CD4-positive, alpha-beta T cell treated with Interleukin-12 subunit alpha and Interleukin-12 subunit beta, for 1 hour (primary cell): ENCODE measurements at places on chromosomes 7 and 10.

DNA sequence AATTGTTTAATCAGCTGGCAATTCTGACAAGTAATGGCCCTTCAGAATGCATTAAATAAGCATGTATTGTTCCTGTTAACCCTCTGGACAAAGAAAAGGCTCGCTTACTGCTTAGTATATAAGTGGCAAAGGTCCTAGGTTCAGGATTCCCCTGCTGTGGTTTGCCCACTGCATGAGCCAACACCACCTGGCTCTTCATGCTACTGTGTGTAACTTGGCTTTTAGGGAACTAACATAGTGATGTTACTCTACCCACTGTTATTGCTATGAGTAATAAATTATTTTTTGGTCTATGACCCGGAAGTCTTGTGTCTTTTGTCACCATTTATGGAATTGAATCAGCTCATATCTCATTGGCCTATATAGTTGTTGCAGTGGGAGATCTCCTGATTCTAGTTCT, 791.7 kb upstream of the PHF14 start:
- DNase-seq: no peak

- DNase-seq: no peak
Measured at GRCh38 chr7:158733220-158733519, 28.6 kb upstream of the NCAPG2 start.

GRCh38 chr10:125118011-125118611, 42.3 kb downstream of the CTBP2 start:
- DNase-seq: no peak

- DNase-seq: no peak
Measured at GRCh38 chr7:42987648-42988214, 55.6 kb downstream of the MRPL32 start.

- DNase-seq: no peak
Measured at GRCh38 chr10:88006261-88006660, 142.8 kb downstream of the PTEN start.

DNA sequence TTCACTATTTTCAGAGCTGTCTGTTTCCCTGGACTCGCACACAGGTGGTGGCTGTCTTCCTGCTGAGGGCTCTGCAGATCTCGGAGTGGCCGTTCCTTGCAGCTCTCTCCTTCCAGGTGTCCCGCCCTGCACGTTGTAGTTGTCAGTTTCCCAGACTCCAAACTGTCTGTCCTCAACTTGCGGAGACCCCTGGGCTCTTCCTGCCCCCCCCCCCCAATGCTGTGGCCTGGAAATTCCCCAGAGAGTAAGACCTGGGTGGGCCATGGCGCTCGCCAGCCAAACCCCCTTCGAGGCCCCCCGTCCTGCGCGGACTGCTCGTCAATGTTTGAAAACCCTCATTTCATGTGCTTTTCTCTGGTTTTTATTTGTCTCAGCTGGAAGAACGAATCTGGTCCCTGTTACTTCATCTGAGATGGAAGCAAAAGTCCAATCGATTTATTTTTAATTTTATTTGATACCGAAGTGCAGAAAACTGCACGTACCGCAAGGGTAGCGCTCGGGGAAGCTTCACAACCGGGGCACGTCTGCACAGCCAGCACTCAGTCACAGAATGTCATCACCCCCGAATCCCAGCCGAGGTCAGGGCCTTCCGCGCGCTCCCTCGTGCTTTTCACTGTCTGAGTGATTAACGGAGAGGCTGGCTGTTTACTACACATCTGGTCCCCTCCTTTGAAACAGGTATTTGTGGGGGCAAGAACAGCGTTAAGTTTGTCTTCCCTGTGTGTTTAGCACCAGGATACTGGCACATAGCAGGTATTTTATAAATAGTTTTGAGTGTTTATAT, 46.4 kb upstream of the NKX6-2 start:
- no peak for DNase-seq

DNA sequence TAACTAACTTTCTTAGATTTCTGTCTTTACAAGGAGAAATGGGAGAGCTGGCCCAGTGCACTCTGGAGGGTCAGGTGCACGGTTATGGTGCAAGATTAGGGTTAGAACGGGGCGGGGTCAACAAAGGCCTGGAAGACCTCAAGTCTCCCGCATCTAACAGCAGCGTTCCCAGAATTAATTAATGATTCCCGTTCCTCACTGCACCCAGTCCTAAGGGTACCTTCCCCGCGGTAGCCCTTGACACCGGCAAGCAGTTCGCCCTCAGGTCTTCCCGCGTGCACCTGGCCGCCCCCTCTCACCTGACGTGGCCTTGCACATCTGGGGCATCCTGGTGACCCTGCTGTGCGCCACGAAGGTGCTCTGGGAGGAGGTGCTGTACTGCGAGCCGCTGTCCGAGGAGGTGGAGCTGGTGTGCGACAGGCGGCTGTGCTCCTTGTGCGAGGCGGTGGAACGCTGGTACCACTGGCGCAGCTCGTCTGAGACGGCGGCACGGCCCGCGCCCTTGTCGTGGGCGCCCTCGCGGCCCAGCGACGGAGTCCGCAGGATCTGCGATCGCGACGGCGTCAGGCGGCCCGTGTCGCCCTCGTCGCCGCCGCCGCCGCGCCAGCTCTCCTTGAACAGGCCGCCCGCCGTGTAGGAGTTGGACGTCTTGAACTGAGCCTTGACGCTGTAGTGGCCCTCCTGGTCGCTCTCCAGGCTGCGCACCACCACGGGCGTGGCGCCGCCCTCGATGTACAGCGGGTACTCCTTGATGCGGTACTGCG, 69.8 kb downstream of the PRPF18 start:
- no peak for DNase-seq

- no peak for DNase-seq
Measured at GRCh38 chr10:73837072-73837471, 25.7 kb upstream of the NDST2 start.

DNA sequence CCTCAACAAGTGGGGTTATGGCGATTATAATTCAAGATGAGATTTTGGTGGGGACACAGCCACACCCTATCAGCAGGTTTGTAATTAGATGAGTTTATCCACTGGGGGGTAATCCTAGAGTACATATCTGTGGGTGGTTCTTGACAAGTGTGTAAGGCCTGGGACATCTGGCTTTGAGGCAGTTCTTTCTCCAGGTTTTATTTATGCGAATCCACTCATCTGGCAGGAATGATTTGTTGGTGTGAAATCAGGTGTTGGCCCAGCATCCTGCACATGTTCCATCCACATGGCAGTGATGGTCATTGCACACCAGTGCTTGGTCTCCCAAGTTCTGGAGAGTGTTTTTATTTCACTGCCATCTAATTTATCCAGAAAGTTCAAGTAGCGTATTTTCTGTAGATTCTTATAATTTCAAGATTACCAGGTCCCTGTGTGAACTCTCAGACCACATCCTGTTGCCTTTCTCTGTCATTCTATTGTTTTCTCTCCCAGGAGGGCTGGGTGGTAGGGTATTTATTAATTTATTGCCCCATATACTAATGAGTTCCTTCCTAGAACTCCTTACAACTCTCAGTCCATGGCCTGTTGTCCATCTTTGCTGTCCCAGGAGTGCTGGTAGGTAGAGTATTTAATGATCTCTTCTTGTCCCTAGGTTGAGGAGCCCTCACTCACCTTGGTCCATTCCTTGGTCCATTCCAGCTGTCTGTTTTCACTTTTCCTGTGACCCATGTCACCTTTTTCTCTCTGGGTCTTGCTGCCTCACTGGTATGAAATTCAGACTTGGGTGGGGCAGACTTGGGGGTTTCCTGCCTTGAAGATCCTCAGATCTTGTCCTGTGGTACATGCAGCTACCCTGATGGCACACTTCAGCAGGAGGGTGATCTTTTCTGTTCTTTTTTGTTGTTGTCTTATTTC, 10.4 kb downstream of the RALA start:
- DNase-seq: peak; percentile 56

DNA sequence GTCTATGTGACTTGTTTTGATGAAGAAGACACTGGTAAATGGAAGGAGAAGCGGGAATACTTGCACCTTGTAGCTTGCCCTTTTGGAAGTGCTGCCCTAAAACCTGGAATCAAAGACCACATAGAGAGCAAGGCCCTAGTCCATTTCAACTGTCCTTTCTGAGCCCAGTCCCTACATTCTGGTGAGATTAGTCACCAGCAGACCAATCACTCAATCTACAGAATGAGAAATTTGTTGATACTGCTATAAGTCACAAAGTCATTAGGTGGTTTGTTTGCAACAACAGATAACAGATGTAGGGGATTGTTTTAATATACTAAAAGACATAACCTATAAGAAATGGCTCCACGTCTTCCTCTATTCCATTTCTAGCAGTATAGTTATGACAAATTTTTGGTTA, 33.6 kb downstream of the WASL start:
- DNase-seq: no peak
